ENCODE measurements at places on chromosomes 4 and X.

- no peak overlapping the region for H3K4me3 ChIP-seq
- H3K36me3 ChIP-seq = no peaks in the 10 kb centered on the region
- no peaks in the 10 kb centered on the region for H3K27me3 ChIP-seq
- no peaks in the 10 kb centered on the region for H3K4me1 ChIP-seq
Measured at GRCh38 chrX:49155243-49155899, 7.2 kb upstream of the MAGIX start.

DNA sequence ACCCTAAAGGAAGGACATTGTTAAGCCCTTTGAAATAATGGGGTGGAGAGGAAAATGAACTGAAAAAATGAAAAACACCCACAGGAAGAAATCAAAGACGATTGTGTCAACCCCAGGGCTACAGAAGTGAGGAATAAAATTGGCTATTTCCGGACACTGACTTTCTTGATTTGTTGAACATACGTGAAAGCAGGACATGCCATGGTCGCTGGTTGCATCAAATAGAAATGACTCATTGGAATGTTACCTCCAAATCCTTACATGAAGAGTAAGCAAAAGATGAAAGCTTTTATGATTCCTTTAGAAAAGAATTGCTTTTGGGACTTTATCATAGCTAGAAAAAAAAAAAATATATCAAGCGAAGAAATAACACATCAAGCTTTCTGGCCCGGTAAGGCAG is 75.3 kb downstream of the DCUN1D4 start:
- H3K4me3 ChIP-seq = no peak overlapping the region
- H3K27ac ChIP-seq = no peak overlapping the region
- DNase-seq = no peak
- peaks cover 34% of the 10 kb centered on the region for H3K36me3 ChIP-seq
- no peaks in the 10 kb centered on the region for H3K27me3 ChIP-seq
- no peaks in the 10 kb centered on the region for H3K4me1 ChIP-seq

DNA sequence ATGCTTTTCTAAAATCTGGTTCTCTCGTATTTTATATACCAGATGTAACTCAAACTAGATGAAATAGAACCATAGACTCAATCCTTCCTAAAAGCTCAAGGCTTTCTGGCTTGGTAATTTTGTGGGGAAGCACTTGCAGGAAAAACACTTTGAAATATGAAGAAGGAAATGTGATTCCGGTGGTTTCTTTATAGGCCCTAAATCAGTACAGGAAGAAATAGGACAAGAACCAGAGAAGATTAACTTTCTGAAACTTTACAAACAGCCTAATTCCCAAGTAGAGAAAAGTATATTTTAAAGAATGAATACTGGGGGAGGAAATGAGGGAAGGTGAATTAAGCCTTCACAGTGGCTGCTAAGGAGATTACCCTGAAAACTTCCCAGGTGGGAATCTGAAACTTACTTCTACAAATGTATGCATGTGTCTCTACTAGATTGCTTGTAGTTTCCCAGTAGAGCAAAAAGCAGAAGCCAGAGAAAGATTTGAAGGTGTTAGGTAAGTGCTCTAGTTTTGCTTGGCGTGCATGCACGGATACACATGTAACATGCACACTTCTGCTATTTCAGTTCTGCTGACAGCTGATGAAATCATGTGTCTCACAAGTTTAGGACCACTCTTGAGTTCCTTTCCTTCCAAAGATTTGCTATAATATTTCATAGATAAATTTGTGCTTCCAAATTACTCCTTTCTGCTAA is 92.1 kb downstream of the AFF1 start:
- H3K27me3 ChIP-seq = no peaks in the 10 kb centered on the region
- no peak for DNase-seq
- H3K27ac ChIP-seq = no peak overlapping the region
- no peak overlapping the region for H3K4me3 ChIP-seq
- H3K4me1 ChIP-seq = peaks cover 18% of the 10 kb centered on the region

DNA sequence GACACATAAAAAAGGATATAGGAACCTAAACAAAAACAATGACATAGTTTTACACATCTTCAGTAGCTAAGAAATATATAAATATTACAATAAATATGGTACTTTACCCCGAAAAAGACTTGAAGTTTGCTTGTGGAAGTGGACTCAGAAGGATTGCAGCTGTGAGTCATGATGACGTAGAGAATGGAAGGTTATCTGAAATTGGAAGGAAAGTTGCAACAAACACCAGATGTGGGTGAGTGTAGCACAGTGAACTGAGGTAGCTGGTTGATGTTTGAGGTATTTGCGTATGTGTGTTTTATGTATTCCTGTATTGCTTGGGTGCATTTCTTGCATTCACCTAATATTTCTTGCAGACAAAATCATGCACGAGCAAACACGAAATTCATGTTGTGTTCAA is 113.0 kb downstream of the ARX start:
- no peaks in the 10 kb centered on the region for H3K27me3 ChIP-seq
- no peak overlapping the region for H3K27ac ChIP-seq
- H3K4me3 ChIP-seq = no peak overlapping the region

DNA sequence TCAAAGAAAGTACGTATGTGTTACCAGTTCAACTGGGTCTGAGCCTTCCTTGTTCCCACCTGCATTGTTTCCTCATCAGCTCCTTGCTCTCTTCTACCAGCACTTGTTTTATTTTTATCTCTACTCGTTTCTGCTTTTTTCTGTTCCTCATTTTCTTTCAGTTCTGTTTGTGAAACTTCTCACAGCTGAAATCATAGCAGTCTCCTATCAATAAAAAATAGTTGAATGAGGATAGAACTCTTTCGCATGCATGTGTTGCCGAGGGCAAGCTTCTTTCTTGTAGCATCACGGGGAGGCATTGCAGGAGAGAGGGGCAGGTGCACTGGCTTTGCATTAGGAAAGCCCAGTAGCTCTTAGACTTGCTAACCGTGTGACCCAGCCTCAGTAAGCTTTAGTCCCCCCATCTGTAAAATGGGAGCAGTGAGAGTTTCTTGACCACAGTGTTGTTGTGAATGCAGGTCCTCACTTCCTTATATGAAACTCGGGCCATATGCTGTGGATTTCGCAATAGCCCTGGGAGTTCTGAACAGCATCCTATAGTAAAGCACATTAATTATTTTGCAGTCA is 24.7 kb downstream of the OFD1 start:
- H3K27me3 ChIP-seq = no peaks in the 10 kb centered on the region
- no peaks in the 10 kb centered on the region for H3K4me1 ChIP-seq
- no peak for DNase-seq
- H3K36me3 ChIP-seq = peaks cover 62% of the 10 kb centered on the region
- no peak overlapping the region for H3K27ac ChIP-seq

- peak; percentile 95 for DNase-seq
- H3K4me3 ChIP-seq = no peak overlapping the region
- peaks cover 26% of the 10 kb centered on the region for H3K4me1 ChIP-seq
- H3K27me3 ChIP-seq = no peaks in the 10 kb centered on the region
- H3K36me3 ChIP-seq = peaks cover 14% of the 10 kb centered on the region
Measured at GRCh38 chr4:22458098-22458497, 57.8 kb downstream of the ADGRA3 start.

- DNase-seq = no peak
- no peaks in the 10 kb centered on the region for H3K27me3 ChIP-seq
- H3K4me3 ChIP-seq = no peak overlapping the region
Measured at GRCh38 chrX:150508451-150509367, 59.7 kb upstream of the MTM1 start.

DNA sequence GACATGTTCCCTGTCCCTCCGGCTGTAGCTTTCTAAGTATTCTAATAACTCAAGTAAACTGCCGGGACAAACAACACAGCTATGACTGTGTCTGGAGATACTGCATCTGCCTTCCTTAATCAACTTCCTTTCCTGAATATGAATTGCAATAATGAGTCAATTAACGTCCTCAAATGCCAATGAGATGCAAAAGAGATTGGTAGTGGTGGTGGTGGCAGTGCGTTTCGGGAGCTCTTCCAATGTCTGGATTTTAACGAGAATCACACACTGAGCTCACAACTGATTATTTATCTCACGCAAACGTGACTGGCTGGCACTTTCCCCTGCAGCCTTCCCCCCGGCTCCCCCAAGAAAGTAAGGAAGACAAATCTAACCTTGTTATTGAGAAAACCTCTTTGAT is 226.1 kb upstream of the GK2 start:
- H3K36me3 ChIP-seq = no peaks in the 10 kb centered on the region
- no peak overlapping the region for H3K27ac ChIP-seq
- H3K4me3 ChIP-seq = no peak overlapping the region
- DNase-seq = no peak

GRCh38 chrX:138669693-138670092 is 41.8 kb downstream of the FGF13 start:
- H3K4me3 ChIP-seq = no peak overlapping the region
- no peaks in the 10 kb centered on the region for H3K36me3 ChIP-seq
- H3K27me3 ChIP-seq = no peaks in the 10 kb centered on the region
- no peak for DNase-seq
- H3K27ac ChIP-seq = no peak overlapping the region
- no peaks in the 10 kb centered on the region for H3K4me1 ChIP-seq

- no peaks in the 10 kb centered on the region for H3K36me3 ChIP-seq
- H3K27ac ChIP-seq = no peak overlapping the region
- peaks cover 66% of the 10 kb centered on the region for H3K27me3 ChIP-seq
Measured at GRCh38 chr4:6380746-6381410, 91.5 kb downstream of the PPP2R2C start.

DNA sequence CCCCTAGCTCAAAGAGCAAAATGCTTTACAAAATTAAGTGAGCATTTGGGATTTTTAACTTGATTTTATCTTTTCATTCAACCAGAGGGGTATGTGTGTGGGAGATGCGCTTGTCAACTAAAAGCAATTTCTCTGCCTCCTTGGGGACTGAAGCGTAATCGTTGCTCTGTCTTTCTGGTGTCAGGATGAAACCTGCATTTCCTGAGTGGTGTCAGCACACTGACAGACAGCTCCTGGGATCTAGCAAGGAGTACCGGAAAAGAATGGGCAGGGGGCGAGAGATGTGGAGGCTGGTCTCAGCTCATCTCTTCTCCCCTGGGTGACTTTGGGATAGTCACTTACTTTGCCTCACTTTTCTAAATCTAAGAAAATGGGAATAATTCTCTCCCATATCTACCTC is 5.1 kb upstream of the ARHGAP36 start:
- no peaks in the 10 kb centered on the region for H3K4me1 ChIP-seq
- H3K27me3 ChIP-seq = no peaks in the 10 kb centered on the region
- H3K4me3 ChIP-seq = no peak overlapping the region
- no peak for DNase-seq
- H3K36me3 ChIP-seq = no peaks in the 10 kb centered on the region
- H3K27ac ChIP-seq = no peak overlapping the region

DNA sequence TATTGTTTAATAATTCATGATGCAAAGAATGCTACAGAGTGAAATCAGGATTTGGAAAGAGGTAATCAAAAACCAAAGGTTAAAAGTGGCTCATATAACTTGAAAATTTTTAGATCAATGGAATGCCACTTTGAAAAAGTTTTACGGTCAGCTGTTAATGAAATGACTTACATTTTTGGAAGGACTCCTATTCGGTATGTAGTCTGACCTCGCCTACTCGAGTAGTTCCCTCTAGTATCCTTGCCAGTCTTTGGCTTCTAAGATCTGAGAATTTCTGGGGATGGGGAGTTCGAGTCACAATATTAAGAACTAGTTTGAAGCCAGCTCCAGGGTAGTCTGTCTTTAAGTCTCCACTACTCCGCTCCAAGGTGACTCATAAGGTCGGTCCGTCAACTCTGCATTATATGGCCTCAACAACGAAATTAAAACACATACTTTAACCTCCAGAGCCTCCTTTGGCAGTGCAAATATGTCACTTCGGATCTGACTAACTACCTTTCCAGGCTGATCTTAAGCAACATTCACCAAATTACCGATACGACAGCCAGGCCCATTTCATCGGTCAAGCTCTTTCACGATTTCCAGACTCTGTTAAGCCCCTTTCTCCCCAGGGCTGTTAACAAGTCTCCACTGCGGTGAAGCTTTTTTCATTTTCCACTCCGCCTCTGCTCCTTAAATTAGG is 733 bp upstream of the NAA15 start:
- H3K4me1 ChIP-seq = peaks cover 14% of the 10 kb centered on the region
- H3K27ac ChIP-seq = peak overlapping the region; percentile 92
- H3K36me3 ChIP-seq = peaks cover 21% of the 10 kb centered on the region

GRCh38 chr4:185213877-185214276 is 4.5 kb downstream of the SNX25 start:
- no peak overlapping the region for H3K4me3 ChIP-seq
- H3K27ac ChIP-seq = no peak overlapping the region
- no peaks in the 10 kb centered on the region for H3K36me3 ChIP-seq
- no peak for DNase-seq
- H3K27me3 ChIP-seq = no peaks in the 10 kb centered on the region

DNA sequence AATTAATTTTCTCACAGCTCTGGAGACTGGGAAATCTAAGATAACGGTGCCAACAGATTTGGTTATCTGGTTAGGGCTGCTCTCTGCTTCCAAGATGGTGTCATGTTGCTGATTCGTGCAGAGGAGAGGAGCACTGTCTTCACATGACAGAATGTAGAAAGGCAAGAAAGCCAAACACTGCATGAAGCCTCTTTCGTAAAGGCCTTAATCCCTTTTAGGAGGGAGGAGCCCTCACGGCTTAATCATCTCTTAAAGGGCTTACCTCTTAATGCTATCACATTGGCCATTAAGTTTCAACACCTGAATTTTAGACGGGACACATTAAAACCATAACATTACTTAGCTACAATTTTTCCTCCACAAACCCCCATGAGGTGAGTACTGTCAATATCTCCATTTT is 174.1 kb downstream of the COX18 start:
- no peaks in the 10 kb centered on the region for H3K4me1 ChIP-seq
- no peak for DNase-seq

- no peak overlapping the region for H3K27ac ChIP-seq
- no peaks in the 10 kb centered on the region for H3K36me3 ChIP-seq
- no peaks in the 10 kb centered on the region for H3K27me3 ChIP-seq
Measured at GRCh38 chr4:109554971-109555370, 5.1 kb upstream of the MCUB start.

DNA sequence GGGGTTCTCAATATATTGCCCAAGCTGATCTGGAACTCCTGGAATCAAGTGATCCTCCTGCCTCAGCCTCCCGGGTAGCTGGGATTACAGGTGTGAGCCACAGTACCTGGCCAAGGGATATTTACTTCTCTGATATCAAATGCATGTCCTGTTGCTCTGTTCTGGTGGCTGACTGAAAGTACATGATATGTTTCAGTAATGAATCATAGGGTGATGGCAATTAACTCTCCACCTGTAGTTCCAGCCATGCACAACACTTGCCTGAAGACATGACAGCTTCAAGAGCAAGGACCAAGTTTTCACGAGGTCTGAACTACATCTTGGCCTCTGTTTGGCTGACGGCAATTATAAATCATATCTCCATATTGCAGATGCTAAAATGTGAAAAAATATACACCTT is 9.1 kb downstream of the ZCCHC4 start:
- no peaks in the 10 kb centered on the region for H3K27me3 ChIP-seq
- H3K4me3 ChIP-seq = no peak overlapping the region
- no peaks in the 10 kb centered on the region for H3K4me1 ChIP-seq
- no peak for DNase-seq

DNA sequence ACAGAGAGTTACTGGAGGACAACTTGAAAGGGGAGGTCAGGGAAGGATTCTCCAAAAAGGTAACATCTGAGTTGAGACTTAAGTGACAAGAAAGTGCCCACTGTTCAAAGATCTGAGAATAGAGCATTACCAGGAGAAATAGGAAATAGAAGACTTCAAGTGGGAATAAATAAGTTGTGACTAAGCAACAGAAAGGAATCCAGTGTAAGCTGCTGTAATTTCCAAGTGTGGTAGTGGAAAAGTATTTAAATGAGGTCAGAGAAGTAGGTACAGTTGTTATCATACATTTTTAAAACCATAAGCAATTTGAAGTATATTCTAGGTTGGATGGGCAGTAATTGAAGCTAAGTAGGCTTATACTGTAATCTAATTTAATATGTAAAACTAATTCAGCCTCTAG is 211.9 kb downstream of the FBXO8 start:
- H3K27me3 ChIP-seq = no peaks in the 10 kb centered on the region
- H3K36me3 ChIP-seq = no peaks in the 10 kb centered on the region
- no peaks in the 10 kb centered on the region for H3K4me1 ChIP-seq
- DNase-seq = no peak

Measured in SJCRH30 (cell line).